NCI-H1105 (cell line): ENCODE measurements at places on chromosomes 3 and 15.

GRCh38 chr3:46578973-46579755 is 13.1 kb upstream of the LRRC2 start:
- DNase-seq = no peak

- no peak for DNase-seq
These were observed 31.1 kb downstream of the CYP11A1 start for GRCh38 chr15:74336061-74337005.

DNA sequence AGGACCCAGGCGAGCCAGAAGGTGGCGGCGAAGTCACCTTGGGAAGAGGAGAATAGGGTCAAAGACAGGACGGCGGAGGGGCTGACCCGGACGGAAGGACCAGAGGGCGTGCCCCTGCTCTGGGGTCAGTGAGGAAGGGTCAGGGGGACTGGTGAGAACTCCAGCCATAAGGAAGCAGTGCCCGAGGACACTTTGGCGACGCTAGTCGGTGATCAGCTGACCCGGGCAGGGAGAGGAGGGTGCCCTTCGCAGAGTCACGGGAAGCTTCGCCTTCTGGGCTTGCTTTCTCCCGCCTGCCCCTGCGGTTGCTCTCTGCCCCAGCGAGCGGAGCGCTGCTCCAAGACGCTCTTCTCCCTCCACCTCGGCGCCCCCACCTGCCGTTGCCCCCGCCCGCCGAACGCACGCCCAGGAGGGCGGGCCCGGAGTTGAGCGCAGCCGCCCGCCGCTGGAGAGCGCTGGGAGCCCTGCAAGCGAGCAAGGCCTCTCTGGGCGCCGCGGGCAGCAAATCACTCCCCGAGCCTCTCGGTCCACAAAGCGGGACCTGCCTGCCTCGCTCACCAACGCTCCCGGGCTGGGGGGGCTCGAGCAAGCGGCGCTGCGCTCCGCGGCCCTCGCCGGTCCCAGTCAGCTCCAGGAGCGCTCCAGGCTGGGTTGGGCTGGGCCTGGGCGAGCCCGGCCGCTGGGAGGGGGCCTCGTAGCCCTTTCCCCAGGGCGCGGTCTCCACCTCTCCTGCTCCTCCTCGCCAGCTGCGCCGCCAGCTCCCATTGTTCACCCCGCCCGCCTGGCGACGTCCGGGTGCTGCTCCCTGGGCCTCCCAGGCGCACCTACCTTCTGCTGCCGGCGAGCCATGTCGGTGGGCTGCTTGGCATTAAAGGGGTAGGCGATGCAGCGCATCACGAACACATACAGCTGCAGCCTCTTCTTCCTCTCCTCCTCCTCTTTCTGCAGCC is 1.2 kb downstream of the CADPS start:
- peak; percentile 62 for DNase-seq

DNA sequence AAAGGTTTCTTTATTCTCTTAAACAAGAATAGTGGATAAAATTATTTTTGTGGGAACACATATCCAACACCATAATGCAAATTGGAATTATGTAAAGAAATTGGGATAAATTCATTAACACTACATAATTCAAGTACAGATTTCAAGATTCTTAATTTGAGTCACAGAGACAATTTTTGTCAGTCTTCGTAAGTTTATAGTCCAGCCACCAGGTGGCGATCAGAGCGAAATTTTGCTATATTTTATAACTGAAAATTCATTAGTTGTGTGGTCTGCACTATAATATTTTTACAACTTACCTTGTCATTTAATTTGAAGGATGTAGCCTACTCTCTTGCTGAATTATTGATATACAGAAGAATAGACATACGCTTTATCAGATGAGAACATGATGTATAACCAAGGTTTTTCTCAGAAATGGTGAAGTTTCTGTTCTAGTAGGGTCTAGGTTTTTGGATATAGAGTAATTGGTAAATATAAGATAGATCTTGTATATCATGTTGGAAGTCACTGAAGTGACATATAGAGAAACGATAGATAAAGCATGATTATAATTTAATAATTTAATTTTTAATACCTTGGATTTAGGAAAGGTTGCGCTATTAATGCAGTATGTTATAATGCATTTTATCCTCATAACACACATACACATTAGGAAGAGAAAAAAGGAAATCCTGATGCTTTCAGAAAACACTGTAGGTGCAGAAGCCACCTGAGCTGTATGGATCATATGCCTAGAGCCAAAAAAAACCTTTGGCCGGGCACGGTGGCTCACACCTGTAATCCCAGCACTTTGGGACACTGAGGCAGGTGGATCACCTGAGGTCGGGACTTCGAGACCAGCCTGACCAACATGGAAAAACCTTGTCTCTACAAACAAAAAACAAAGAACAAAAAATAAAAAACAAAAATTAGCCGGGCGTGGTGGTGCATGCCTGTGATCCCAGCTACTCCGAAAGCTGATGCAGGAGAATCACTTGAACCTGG is 31.7 kb downstream of the PLSCR4 start:
- peak; percentile 22 for DNase-seq

GRCh38 chr3:103672346-103672745 is 1237.5 kb downstream of the ZPLD1 start:
- no peak for DNase-seq
